ENCODE measurements at places on chromosomes 12 and 14.

- DNase-seq, result peak; percentile 88
- no peaks in the 10 kb centered on the region for H3K36me3 ChIP-seq
- H3K4me1 ChIP-seq, result peaks cover 13% of the 10 kb centered on the region
- peaks cover 95% of the 10 kb centered on the region for H3K27me3 ChIP-seq
- H3K27ac ChIP-seq, result no peak overlapping the region
Observed at GRCh38 chr12:54005853-54006558, 2.8 kb upstream of the HOXC8 start.

DNA sequence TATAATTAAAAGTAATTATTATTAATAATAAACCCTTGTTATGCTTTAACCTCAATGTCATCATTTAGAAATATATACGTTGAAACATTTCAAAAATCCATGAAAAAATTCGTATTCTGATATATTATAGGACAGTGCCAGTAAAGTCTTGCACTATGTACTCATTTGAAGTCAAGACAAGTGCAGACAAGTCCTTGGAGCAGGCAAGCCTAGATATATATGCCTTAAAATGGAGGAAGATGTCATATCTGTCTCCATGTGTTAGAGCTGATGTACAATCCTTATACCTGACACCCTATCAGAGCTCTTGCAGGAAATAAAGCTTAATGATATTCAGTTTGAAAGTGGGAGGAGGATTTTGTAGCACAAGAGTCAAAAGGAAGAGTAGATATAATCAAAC is 310.4 kb downstream of the KCNH5 start:
- H3K4me3 ChIP-seq, result no peak overlapping the region
- DNase-seq, result no peak
- H3K27ac ChIP-seq, result no peak overlapping the region
- H3K4me1 ChIP-seq, result no peaks in the 10 kb centered on the region
- no peaks in the 10 kb centered on the region for H3K27me3 ChIP-seq

DNA sequence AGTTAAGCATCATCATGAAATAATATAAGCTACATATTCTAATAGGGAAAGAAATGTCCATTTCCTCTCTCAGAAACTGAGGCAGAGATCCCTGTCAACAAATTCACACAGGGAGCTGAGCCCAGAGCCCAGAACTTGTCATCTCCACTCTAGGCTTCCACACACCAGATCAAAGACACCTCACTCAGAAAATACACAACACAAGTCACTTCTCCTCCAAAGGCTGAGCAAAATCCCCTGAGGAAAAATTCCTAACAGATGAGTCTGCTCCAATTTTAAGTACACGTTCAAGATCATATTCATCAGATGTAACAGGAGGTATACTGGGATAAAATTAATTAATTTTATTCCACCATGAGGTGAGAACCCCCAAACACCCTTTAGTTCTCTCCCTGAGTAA is 227.3 kb downstream of the DPF3 start:
- peaks cover 7% of the 10 kb centered on the region for H3K27me3 ChIP-seq
- no peak for DNase-seq
- H3K27ac ChIP-seq, result no peak overlapping the region
- peaks cover 32% of the 10 kb centered on the region for H3K36me3 ChIP-seq

- H3K4me3 ChIP-seq, result no peak overlapping the region
- H3K27ac ChIP-seq, result no peak overlapping the region
- DNase-seq, result no peak
- peaks cover 24% of the 10 kb centered on the region for H3K4me1 ChIP-seq
Observed at GRCh38 chr14:20679907-20680306, 4.5 kb upstream of the RNASE4 start.

GRCh38 chr12:125455556-125455955 is 390.3 kb downstream of the AACS start:
- no peak overlapping the region for H3K27ac ChIP-seq
- H3K4me3 ChIP-seq, result no peak overlapping the region
- H3K27me3 ChIP-seq, result peaks cover 2% of the 10 kb centered on the region
- no peak for DNase-seq
- H3K36me3 ChIP-seq, result no peaks in the 10 kb centered on the region
- H3K4me1 ChIP-seq, result no peaks in the 10 kb centered on the region

- peaks cover 4% of the 10 kb centered on the region for H3K4me1 ChIP-seq
- H3K36me3 ChIP-seq, result no peaks in the 10 kb centered on the region
- H3K4me3 ChIP-seq, result no peak overlapping the region
- H3K27me3 ChIP-seq, result peaks cover 60% of the 10 kb centered on the region
Observed at GRCh38 chr12:65731771-65732170, 92.5 kb upstream of the HMGA2 start.

GRCh38 chr14:80780500-80780899 is 161.0 kb downstream of the CEP128 start:
- no peak overlapping the region for H3K4me3 ChIP-seq
- no peak overlapping the region for H3K27ac ChIP-seq
- H3K27me3 ChIP-seq, result no peaks in the 10 kb centered on the region

DNA sequence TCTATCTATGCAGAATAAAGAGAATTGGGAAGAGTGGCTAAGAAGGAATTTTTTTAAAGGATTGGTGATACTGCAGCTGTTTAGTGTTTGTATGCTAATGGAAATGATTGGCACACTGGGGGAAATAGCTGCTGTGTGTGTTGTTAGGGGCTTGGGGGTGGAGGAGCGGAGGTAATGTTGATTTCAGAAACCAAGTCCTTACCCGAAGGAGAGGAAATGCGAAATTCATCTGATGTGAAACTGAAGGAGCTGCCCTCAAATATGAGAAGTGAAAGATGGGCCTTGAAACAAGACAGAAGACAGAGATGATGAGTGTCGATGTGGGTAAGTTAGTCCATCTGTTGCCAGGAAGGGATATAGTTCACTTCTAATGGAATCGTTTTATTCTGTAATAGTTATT is 21.2 kb upstream of the RNASE12 start:
- no peak overlapping the region for H3K4me3 ChIP-seq
- H3K36me3 ChIP-seq, result no peaks in the 10 kb centered on the region
- peaks cover 5% of the 10 kb centered on the region for H3K4me1 ChIP-seq
- H3K27ac ChIP-seq, result no peak overlapping the region

DNA sequence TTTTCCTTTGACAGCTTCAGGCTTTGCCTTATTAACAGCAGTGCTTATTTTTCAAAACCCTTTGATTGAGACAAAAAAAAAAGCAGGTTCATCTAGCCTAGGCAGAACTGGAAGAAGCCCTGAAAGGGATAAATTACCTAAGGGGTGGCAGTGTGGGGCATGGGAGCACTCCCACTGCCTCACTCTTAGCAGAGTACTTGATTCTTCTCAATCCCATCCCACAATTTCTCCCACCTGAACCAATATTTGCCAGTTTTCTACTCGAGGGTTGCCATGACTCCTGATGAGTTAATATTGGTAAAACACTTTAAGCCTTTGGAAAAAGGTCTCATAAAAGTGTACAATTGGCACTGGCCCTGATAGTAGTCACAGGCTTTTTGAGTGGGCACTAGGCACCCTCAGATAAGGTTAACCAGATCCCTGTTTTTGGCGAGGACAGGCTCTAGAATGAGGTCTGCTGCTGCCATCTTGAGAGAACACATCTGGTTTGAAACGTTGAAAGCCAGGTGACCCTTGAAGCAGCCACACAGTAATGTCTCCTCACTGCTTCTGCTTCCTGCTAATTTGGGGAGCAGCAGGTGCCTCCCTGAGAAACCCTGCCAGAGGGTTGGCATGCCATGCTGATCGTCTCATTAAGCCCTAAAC is 320.0 kb downstream of the RAD51B start:
- no peaks in the 10 kb centered on the region for H3K27me3 ChIP-seq
- H3K4me1 ChIP-seq, result peaks cover 10% of the 10 kb centered on the region
- H3K27ac ChIP-seq, result no peak overlapping the region
- peaks cover 8% of the 10 kb centered on the region for H3K36me3 ChIP-seq

DNA sequence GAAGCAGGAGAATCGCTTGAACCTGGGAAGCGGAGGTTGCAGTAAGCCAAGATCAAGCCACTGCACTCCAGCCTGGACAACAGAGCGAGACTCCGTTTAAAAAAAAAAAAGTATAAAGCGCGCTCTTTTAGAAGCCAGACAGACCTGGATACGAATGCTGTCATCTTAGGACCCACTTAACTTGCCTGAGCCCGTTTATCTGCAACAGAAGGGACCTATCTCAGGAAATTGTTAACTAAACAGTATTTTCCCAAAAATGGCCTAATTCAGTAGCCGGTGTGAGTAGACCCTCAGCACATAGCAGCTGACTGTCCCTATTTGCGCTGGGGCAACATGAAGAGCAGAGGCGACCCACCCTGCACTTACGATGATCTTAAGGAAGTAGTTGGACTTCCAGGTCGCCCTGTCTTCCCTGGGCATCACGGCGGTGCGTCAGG is 529 bp downstream of the RPLP0 start:
- H3K4me1 ChIP-seq, result peaks cover 24% of the 10 kb centered on the region
- peak overlapping the region; percentile 97 for H3K27ac ChIP-seq
- peaks cover 22% of the 10 kb centered on the region for H3K36me3 ChIP-seq
- no peaks in the 10 kb centered on the region for H3K27me3 ChIP-seq
- DNase-seq, result no peak
- H3K4me3 ChIP-seq, result peak overlapping the region; percentile 98

- H3K36me3 ChIP-seq, result peaks cover 1% of the 10 kb centered on the region
- H3K27ac ChIP-seq, result no peak overlapping the region
- no peak overlapping the region for H3K4me3 ChIP-seq
- no peaks in the 10 kb centered on the region for H3K27me3 ChIP-seq
- peaks cover 2% of the 10 kb centered on the region for H3K4me1 ChIP-seq
Observed at GRCh38 chr12:132295101-132295526, 34.3 kb downstream of the GALNT9 start.

- H3K4me3 ChIP-seq, result no peak overlapping the region
- no peak for DNase-seq
- no peak overlapping the region for H3K27ac ChIP-seq
Observed at GRCh38 chr12:22130671-22131070, 84.7 kb downstream of the CMAS start.

DNA sequence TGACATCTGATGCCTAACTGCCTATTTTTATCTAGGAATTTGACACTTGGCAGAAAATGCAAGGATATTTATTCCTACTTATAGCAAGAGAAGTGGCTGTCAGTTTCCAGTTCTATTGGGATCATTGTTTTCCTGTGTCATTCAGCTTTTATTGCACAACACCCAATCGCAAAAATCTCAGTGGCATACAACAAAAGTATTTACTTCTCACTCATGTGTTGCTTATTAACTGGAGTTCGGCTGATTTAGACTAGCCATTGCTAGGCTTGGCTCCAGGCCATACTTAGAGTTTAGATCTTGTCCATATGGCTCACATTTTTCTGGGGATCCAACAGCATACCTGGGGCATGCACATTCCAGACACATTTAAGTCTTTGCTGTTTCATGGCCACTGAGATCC is 218.6 kb upstream of the SYT1 start:
- H3K4me1 ChIP-seq, result no peaks in the 10 kb centered on the region
- no peak overlapping the region for H3K27ac ChIP-seq
- no peak for DNase-seq
- H3K36me3 ChIP-seq, result no peaks in the 10 kb centered on the region

- no peak overlapping the region for H3K27ac ChIP-seq
- H3K4me1 ChIP-seq, result no peaks in the 10 kb centered on the region
- H3K27me3 ChIP-seq, result peaks cover 20% of the 10 kb centered on the region
- no peak for DNase-seq
- no peak overlapping the region for H3K4me3 ChIP-seq
- H3K36me3 ChIP-seq, result no peaks in the 10 kb centered on the region
Observed at GRCh38 chr14:95609398-95609990, 74.6 kb downstream of the GLRX5 start.

DNA sequence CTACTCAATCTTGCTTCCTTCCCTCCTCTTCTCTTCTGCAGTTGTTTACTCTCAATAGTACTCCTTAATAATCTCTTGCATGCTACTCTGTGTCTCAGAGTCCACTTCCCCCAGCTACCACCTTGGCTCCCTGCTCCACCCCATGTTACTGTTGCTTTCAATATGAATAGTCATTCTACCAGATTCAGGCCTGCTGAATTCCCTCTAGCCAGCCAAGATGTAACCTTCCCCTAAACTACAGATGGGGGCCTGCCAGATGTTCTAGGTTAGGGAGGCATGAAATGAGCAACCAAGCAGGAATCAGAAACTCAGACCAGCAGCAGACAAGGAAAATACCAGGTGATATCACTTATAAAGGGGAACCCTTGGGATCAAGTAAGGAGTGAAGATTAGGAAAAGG is 392.1 kb upstream of the DDHD1 start:
- H3K4me1 ChIP-seq, result no peaks in the 10 kb centered on the region
- no peak for DNase-seq
- peaks cover 11% of the 10 kb centered on the region for H3K27me3 ChIP-seq
- H3K36me3 ChIP-seq, result no peaks in the 10 kb centered on the region
- H3K27ac ChIP-seq, result no peak overlapping the region

DNA sequence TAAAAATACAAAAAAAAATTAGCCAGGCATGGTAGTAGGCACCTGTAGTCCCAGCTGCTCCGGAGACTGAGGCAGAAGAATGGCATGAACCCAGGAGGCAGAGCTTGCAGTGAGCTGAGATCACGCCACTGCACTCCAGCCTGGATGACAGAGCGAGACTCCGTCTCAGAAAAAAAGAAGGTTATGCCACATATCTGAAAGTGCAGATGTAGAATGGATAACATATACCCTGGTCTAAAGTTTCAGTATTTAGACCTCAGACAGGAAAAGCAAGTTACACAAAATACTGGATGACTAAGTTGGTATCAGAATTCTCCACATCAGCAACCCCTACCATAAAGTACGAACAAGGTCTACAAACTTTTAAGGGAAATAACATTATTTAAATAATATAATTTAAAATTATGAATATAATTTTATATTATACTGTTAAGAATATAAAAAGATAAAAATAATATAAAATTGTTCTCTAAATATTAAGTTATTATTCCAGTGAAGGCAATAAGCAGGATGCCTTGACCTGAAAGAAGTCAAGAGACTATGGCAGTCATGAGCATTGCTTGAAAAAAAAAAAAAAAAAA is 169.9 kb downstream of the CRADD start:
- H3K27ac ChIP-seq, result no peak overlapping the region
- H3K27me3 ChIP-seq, result peaks cover 3% of the 10 kb centered on the region
- DNase-seq, result no peak
- peaks cover 42% of the 10 kb centered on the region for H3K4me1 ChIP-seq
- peak overlapping the region; percentile 1 for H3K4me3 ChIP-seq

DNA sequence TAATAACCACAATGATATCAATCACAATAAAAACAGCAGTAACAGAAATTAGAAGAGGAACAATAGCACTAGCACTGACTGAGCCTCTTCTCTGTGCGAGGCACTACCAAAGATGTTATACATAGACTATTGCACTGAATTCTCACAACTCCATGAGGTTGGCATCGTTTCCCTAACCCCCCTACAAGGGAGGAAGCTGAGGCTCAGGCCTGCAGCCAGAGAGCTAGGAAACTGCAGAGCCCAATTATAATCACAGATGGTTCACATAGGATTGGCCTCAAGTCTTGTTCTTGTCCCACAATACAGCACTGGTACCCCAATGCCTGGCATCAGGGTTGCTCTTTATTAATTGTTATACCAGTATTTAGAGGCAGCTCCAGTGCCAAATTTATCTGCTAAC is 278.0 kb downstream of the CEP128 start:
- H3K4me1 ChIP-seq, result peaks cover 7% of the 10 kb centered on the region
- no peaks in the 10 kb centered on the region for H3K27me3 ChIP-seq
- no peak for DNase-seq
- H3K27ac ChIP-seq, result no peak overlapping the region
- peaks cover 17% of the 10 kb centered on the region for H3K36me3 ChIP-seq

- no peak for DNase-seq
- no peaks in the 10 kb centered on the region for H3K36me3 ChIP-seq
- no peaks in the 10 kb centered on the region for H3K4me1 ChIP-seq
- H3K4me3 ChIP-seq, result no peak overlapping the region
- H3K27me3 ChIP-seq, result no peaks in the 10 kb centered on the region
Observed at GRCh38 chr14:42145766-42146165, 539.1 kb downstream of the LRFN5 start.

GRCh38 chr12:78483767-78484315 is 380.7 kb upstream of the SYT1 start:
- DNase-seq, result no peak
- no peak overlapping the region for H3K27ac ChIP-seq
- no peaks in the 10 kb centered on the region for H3K4me1 ChIP-seq
- no peak overlapping the region for H3K4me3 ChIP-seq
- no peaks in the 10 kb centered on the region for H3K27me3 ChIP-seq
